ENCODE measurements at places on chromosomes 2 and 18. TPM values are rescaled to one million over a fixed set of nuclear protein-coding genes. Genes with fewer than 3 reads are reported as not detected.
A peak's percentile ranks its signal among the peaks of the same experiment; 100 is the strongest.

GRCh38 chr2:23622966-23623675 is 238.1 kb downstream of the KLHL29 start:
- DNase-seq, result peak; percentile 36
- H3K36me3 ChIP-seq, result no peaks in the 10 kb centered on the region
- no peak overlapping the region for H3K4me3 ChIP-seq
- no peaks in the 10 kb centered on the region for H3K27me3 ChIP-seq

DNA sequence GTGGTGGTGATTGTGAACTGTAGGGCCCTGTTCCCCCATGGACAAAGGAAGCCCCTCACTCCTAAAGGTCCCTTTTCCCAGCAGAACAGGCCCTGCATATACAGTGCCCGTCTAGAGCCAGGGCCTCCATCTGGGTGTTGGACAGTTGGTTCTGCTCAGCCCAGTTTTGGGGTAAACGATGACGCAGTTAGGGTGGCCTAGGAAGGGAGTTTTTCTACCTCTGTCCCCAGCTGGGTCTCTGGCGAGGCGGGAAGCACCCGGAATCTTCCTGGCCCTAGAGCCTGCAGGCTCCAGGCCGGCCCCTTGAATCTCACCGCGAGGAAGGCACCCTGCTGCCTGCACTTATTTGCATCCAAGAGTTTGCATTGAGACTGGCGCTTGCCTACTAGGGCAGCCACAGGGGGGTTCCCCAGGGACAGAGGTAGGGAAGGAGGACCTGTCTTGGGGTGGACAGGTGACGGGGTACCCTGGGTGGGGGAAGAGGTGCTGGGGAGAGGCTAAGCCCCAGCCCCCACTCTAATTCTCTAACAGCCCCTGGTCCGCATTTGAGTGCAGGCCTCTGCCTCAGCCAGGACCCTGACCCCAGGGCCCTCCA is 529 bp upstream of the MTA3 start:
- H3K36me3 ChIP-seq, result no peaks in the 10 kb centered on the region
- H3K27me3 ChIP-seq, result no peaks in the 10 kb centered on the region
- peak overlapping the region; percentile 95 for H3K4me3 ChIP-seq
- H3K27ac ChIP-seq, result no peak overlapping the region

ABCG5 gene
- not detected for total RNA-seq

RPS27A gene
- total RNA-seq, result 752 TPM

DNA sequence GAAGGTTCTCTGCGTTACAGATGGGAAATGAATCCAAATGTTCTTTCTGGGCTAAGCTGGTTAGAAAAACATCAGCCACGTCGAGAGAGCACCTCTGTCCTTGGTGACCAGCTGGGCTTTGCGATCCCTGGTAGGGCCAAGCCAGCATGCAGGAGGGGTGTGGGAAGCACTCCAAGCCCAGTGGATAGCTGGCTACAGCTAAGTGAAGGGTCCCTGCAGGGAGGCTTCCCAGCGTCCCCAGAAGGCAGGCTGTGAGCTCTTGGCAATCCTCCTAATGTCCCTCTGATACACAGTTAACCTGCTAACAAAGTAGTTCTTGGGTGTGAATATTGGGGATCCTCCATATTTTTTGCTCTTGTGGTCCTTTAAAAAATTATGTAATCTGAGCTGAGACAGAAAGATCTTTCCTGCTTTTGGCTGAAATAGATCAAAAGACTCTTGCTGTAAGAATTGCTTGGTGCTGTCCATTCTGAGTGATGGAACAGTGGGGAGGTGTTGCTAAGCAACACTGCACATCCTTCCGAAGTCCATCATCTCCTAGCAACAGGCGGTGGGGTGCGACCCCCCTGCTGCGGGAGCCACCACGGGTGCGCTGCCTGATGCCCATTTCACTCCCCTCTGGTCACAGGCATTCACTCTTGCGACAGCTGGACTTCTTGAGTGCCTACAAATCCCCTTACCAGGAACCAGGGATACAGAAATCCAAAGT is 88.5 kb upstream of the UXS1 start:
- no peaks in the 10 kb centered on the region for H3K4me1 ChIP-seq
- H3K4me3 ChIP-seq, result no peak overlapping the region
- H3K27me3 ChIP-seq, result no peaks in the 10 kb centered on the region
- no peak overlapping the region for H3K27ac ChIP-seq
- no peak for DNase-seq

- H3K27me3 ChIP-seq, result no peaks in the 10 kb centered on the region
- H3K4me3 ChIP-seq, result no peak overlapping the region
- H3K4me1 ChIP-seq, result no peaks in the 10 kb centered on the region
- H3K36me3 ChIP-seq, result no peaks in the 10 kb centered on the region
- DNase-seq, result no peak
- H3K27ac ChIP-seq, result no peak overlapping the region
These were observed 26.9 kb upstream of the ATP9B start for GRCh38 chr18:79042276-79042675.

GRCh38 chr2:27209621-27210401 is 2.0 kb upstream of the ATRAID start:
- peaks cover 4% of the 10 kb centered on the region for H3K36me3 ChIP-seq
- H3K27me3 ChIP-seq, result no peaks in the 10 kb centered on the region
- DNase-seq, result no peak
- H3K27ac ChIP-seq, result no peak overlapping the region
- no peak overlapping the region for H3K4me3 ChIP-seq
- H3K4me1 ChIP-seq, result no peaks in the 10 kb centered on the region

GRCh38 chr18:5759194-5759593 is 136.1 kb downstream of the TMEM200C start:
- H3K36me3 ChIP-seq, result no peaks in the 10 kb centered on the region
- no peak overlapping the region for H3K27ac ChIP-seq
- DNase-seq, result no peak
- H3K4me1 ChIP-seq, result no peaks in the 10 kb centered on the region
- no peak overlapping the region for H3K4me3 ChIP-seq

GRCh38 chr18:7876354-7877104 is 309.4 kb downstream of the PTPRM start:
- no peaks in the 10 kb centered on the region for H3K36me3 ChIP-seq
- DNase-seq, result no peak
- H3K27ac ChIP-seq, result no peak overlapping the region
- H3K4me3 ChIP-seq, result no peak overlapping the region
- peaks cover 2% of the 10 kb centered on the region for H3K4me1 ChIP-seq

DNA sequence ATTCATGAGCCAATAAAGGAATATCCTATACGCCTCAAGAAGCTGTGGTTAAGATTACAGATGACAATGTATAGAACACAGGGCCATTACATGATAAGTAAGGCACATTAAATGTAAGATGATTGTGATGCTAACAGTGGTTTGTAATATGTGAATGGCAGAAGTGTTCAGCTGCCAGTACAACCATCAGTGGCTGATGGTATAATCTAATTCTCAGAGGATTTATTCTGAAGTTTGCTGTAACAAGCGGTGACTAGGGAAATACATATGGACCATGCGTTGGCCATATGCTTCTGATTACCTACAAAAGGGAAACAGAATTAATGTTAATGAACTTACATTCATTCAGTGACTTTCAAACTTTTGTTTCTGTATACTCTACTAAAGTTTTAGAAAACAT is 750.8 kb upstream of the KLHL29 start:
- no peak overlapping the region for H3K27ac ChIP-seq
- no peaks in the 10 kb centered on the region for H3K4me1 ChIP-seq
- no peaks in the 10 kb centered on the region for H3K27me3 ChIP-seq
- H3K4me3 ChIP-seq, result no peak overlapping the region
- no peak for DNase-seq

DNA sequence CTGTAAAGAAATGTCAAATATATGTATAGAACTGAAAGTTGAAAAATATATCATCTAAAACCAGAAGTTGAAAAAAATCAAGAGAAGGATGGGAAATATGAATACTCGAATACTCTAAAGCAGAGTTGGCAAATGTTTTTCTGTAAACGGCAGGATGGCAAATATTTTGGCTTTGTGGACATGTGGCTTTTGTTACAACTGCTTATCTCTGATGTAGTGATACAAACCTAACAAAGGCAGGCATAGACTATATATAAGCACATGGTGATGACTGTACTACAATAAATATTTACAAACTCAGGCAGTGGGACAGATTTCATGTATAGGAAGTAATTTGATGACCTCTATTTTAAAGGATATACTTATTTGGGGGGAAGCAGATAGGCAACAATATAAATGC is 224.6 kb upstream of the LRRTM4 start:
- H3K36me3 ChIP-seq, result no peaks in the 10 kb centered on the region
- no peaks in the 10 kb centered on the region for H3K4me1 ChIP-seq
- no peak overlapping the region for H3K4me3 ChIP-seq
- H3K27me3 ChIP-seq, result no peaks in the 10 kb centered on the region
- DNase-seq, result no peak

DNA sequence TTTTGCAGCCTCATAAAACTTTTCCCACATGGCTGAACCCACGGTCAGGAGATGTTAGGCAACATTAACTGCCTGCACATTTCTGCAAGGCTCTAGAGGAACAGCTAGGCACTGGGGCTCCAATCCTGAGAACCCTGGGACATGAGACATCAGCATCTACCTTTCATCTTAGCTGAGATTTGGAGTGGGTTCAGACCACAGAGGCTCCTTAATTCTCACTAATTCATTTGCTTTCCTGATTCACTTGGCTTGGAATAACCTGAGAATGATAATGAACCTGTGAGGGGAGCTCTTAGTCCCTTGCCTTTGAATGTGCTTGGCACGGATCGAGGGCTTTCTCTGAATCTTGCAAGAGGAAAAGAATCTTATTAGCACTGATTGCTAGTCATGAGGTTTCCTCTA is 266.2 kb downstream of the FIGN start:
- H3K4me3 ChIP-seq, result no peak overlapping the region
- no peak overlapping the region for H3K27ac ChIP-seq
- H3K27me3 ChIP-seq, result no peaks in the 10 kb centered on the region
- no peaks in the 10 kb centered on the region for H3K36me3 ChIP-seq
- peaks cover 2% of the 10 kb centered on the region for H3K4me1 ChIP-seq

GRCh38 chr18:57518533-57518932 is 68.0 kb downstream of the FECH start:
- no peak for DNase-seq
- no peak overlapping the region for H3K27ac ChIP-seq
- H3K27me3 ChIP-seq, result no peaks in the 10 kb centered on the region
- no peaks in the 10 kb centered on the region for H3K4me1 ChIP-seq
- H3K4me3 ChIP-seq, result no peak overlapping the region

IHH gene
- not detected for total RNA-seq

COL4A3 gene
- total RNA-seq, result 17.8 TPM

PSMA8 gene
- total RNA-seq, result not detected

DNA sequence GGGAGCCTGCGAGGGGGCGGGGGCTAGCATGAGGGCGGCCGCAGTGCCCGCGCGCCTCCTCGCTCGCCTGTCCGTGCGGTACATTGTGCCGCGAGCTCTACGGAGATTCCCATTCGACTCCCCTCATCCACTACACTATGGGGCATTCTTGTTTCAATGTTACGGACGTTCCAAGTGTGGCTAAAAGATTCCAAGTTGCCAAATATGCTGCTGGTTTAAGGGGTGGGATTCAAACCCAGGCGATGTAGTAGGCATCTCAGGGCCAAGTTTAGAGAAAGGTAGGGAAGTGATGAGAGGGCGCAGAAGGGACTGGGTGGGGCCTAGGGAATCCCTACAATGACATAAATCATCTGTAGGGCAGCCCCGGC is 10.0 kb upstream of the CRYBA2 start:
- H3K4me3 ChIP-seq, result no peak overlapping the region
- H3K36me3 ChIP-seq, result no peaks in the 10 kb centered on the region
- H3K27me3 ChIP-seq, result no peaks in the 10 kb centered on the region
- DNase-seq, result no peak
- H3K4me1 ChIP-seq, result no peaks in the 10 kb centered on the region
- H3K27ac ChIP-seq, result no peak overlapping the region

CCDC74B gene
- 1.3 TPM for total RNA-seq

KIF1A gene
- total RNA-seq, result 0.78 TPM

DNA sequence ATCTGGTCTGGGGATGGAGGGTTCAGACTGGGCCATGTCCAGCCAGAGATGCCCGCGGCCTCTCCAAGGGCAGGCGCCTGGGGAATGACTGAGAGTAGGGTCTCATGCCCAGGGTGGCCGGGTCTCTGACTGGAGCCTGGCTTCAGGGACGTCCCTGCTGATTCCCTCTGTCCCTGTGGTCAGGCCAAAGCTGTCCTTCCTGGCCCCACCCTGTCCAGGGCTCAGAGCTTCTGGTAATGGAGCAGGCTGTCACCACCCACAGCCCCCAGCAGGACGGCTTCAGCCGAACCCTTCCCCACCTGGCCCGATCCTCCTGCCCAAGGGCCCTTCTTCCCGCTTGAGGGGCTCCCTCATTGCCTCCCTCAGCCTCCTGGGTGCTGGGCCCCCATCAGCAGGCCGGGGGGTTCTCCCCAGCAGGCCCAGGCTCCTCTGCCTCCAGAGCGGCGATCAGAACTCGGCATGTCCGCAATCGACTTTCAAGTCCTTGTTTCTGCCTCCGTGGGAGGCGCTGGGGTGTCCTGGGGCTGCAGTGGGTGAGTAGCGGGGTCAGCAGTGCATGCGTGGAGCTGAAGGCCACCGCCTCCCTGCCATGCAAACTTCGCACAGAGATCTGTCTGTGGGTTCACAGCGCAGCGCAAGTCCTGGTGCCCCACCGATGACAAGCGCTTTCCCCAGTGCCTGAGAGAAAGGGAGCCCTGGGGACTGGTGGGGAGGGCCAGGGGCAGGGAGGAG is 18.3 kb downstream of the RAMP1 start:
- no peak overlapping the region for H3K4me3 ChIP-seq
- H3K4me1 ChIP-seq, result peaks cover 3% of the 10 kb centered on the region
- H3K27ac ChIP-seq, result peak overlapping the region; percentile 9
- H3K27me3 ChIP-seq, result no peaks in the 10 kb centered on the region
- no peaks in the 10 kb centered on the region for H3K36me3 ChIP-seq
- peak; percentile 30 for DNase-seq

DNA sequence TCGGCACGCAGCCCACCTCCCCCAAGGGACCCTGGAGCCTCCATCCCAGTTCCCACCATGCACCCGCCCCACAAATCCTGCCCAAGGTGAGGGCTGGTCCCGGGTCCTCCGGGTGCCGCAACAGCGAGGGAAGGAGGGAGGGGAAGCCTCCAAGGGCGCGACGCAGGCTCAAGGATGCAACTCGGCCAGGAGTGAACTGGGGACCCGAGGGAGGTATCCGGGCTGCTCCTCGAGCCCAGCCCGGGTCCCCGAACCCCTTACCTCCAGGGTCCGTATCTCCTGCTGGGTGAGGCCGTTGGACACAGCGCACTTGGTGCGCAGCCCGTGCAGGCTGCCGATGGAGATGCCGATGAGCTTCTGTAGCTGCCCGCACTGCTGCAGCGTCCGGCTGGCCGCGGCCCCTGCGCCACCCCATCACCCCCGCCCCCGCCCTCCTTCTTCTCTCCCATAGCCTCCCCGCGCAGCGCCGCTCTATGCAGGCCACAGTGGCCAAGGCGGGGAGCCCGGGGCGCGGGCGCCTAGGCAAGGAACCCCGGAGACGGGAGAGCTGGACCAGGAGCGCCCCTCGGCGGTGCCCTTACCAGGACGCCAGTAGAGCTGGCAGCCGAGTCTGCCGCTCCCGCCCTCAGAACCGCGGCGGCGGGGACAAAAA is 124.1 kb downstream of the ANKRD30BL start:
- H3K4me3 ChIP-seq, result peak overlapping the region; percentile 43
- no peak overlapping the region for H3K27ac ChIP-seq
- H3K27me3 ChIP-seq, result no peaks in the 10 kb centered on the region
- H3K4me1 ChIP-seq, result no peaks in the 10 kb centered on the region
- peak; percentile 36 for DNase-seq
- H3K36me3 ChIP-seq, result no peaks in the 10 kb centered on the region

- peak; percentile 33 for DNase-seq
- H3K27ac ChIP-seq, result no peak overlapping the region
- no peaks in the 10 kb centered on the region for H3K4me1 ChIP-seq
- no peaks in the 10 kb centered on the region for H3K27me3 ChIP-seq
- H3K4me3 ChIP-seq, result no peak overlapping the region
- no peaks in the 10 kb centered on the region for H3K36me3 ChIP-seq
These were observed 26.3 kb downstream of the KIF3C start for GRCh38 chr2:25955869-25956535.
